T-helper 2 cell treated with Interferon-gamma antibody and Interleukin-4, amounts not matched to agents 5 μg/mL and 100 μg/mL, for 36 hours (primary cell): ENCODE measurements at places on chromosomes 1 and 21.

GRCh38 chr1:227437495-227438008, 119.3 kb upstream of the CDC42BPA start:
- DNase-seq: no peak

DNA sequence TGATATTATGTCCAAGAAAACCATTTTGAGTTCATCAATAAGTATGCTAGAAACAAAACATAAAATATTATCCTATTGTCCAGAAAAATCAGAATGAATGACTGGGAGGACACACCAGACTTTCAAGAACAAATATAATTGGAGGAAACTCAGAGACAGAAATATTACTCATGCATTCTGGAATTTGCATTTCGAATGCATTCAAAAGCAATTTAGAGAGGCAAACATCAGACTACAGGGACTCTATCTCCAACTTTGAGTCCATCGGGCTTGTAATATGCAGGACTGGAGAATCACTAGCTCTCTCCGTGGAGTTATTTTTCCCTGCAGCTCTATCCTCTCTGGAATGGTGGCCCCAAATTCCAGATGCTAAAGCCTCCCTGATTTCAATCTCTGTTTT, 161.8 kb downstream of the CDC42BPA start:
- no peak for DNase-seq

DNA sequence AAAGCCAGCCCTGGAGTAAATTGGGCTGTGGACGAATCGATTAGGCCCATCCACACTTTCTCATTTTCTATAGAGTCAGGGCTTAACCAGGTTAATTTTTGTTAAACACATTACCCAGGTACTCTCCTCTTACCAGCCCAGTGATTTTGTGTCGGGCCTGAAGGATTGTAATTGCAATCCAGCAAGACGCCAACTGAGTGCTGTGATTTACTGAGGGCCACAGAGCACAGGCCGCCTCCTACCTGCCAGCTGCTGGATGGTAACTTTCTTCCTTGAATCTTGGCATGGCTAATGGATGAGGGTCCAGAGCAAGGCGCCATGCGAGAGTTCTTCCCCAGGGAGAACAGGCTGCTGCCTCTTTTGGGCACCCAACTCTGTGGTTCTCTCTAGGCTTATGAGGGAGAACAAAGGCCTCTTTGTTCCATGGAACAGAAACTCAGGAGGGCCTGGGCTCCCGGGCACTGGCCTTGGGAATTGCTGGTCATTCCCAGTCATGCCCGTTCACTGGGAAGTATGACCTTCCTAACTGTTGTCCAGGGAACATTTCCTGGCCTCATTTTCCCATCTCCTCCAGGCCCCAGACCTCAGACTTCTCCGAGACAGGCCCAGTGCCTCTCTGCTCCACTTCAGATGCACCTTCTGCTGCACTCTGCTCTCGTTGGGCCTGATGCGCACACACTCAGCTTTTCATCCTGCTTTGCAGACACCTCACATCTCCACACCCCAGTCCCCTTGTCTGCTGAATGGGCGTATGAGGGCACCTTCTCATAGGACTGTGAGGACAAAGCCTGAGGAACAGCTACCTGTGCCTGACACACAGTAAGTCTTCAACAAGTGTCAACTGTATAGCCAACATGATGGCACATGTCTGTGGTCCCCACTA, 57.3 kb downstream of the SYF2 start:
- DNase-seq: no peak

- no peak for DNase-seq
Observed at GRCh38 chr1:223350361-223350908, 13.5 kb downstream of the SUSD4 start.

GRCh38 chr1:75426688-75427087, 184.2 kb downstream of the SLC44A5 start:
- DNase-seq: no peak

- DNase-seq: no peak
Observed at GRCh38 chr1:231590453-231591198, 36.0 kb upstream of the DISC1 start.
